ENCODE measurements at places on chromosomes 3 and 15.

- no peak for DNase-seq
Observed at GRCh38 chr3:191328962-191329653, at the start of gene CCDC50. TSS of gene CCDC50 (plus strand) at chr3:191329394. CDS start at chr3:191329675, 281 bp downstream.

GRCh38 chr15:90030376-90030775, 29.3 kb downstream of the ZNF710 start:
- no peak for DNase-seq

DNA sequence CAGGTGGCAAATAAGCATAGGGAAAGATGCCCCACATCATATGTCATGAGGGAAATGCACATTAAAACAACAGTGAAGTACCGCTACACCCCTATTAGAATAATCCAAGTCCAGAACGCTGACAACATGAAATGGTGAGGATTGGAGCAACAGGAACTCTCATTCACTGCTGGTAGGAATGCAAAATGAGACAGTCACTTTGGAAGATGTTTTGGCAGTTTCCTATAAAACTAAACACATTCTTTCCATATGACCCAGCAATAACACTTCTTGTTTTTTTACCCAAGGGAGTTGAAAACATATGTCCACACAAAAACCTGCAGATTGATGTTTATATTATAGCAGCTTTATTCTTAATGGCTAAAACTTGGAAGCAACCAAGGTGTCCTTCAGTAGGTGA, 116.4 kb upstream of the TOPAZ1 start:
- DNase-seq: no peak

- DNase-seq: no peak
Observed at GRCh38 chr15:33438396-33438795, 127.6 kb downstream of the RYR3 start.

GRCh38 chr15:52683580-52683979, 4.4 kb upstream of the ATOSA start:
- peak; percentile 25 for DNase-seq

GRCh38 chr3:196661400-196661799, 21.9 kb downstream of the NRROS start:
- no peak for DNase-seq

GRCh38 chr3:99388780-99389179, 249.6 kb upstream of the COL8A1 start:
- no peak for DNase-seq

GRCh38 chr3:171979081-171979480, 60.3 kb upstream of the FNDC3B start:
- no peak for DNase-seq

DNA sequence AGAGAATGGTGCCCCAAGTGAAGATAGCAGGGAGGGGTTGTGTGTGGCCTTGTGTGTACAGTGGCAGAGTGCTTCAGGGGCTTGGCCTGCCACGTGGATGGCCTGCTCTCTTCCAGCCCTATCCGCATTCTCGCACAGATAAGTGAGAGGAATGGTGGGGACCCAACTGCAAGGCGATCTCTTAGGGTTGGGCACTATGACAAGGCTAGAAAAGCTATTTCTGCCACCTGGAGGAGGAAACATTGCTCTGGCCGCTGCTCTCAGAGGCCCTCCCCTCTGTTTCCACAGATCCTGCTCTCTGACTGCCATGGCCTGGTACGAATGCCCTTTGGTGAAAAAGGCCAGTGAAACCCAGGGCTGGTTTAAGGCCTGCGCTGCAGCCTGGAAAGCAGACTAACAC, 20.6 kb downstream of the EEFSEC start:
- DNase-seq: no peak

DNA sequence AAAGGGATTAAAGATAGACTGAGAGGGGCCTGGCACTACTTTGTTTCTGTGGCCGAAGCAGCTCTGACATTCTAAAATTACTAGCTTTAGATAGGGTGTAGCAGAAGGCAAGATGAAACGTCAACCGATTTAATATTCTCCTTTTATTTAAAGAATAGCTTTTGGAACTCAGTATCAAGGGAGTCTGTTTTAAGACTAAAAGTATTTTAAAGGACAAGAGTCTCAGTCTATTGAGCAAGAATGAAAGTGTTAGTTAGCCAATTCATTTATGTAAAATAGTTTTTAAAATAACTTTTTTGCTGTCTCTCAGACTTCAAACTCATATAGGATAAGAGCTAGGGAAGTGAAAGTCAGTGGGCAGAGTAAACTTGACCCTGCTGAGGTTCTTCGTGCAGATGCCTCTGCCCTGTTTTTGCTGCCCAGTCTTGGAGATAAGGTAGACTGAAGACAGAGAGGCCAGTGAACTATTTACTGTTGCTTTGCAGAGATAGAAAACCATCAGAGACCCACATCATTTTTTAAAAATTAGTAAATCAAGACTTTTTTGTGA, 1090.9 kb downstream of the ROBO2 start:
- DNase-seq: no peak

GRCh38 chr3:139434764-139435307, 41.5 kb downstream of the RBP2 start:
- DNase-seq: no peak

GRCh38 chr3:42745776-42746454, 27.1 kb downstream of the CCDC13 start:
- DNase-seq: no peak

GRCh38 chr3:190780524-190780923, 82.0 kb downstream of the GMNC start:
- no peak for DNase-seq

GRCh38 chr3:112339609-112340008, 6.7 kb downstream of the CD200 start:
- DNase-seq: no peak

DNA sequence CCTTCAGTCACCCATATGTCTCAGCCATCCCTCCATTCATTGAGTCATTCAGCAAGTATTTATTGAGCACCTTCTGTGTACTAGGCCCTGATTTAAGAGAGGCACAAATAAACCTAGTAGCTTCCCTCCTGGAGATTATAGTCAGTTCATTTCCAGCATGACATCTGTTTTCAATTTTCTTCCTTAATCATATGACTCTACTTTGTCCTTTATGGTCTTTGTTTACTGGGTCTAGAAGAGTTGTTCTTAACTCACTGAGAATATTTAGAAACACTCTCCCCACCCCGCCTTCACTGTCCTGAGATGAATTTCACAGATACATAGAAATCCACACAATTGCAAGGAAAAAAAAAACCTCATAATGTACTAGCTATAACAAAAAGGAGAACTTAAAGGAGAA, 44.8 kb upstream of the ADAMTS9 start:
- DNase-seq: no peak

DNA sequence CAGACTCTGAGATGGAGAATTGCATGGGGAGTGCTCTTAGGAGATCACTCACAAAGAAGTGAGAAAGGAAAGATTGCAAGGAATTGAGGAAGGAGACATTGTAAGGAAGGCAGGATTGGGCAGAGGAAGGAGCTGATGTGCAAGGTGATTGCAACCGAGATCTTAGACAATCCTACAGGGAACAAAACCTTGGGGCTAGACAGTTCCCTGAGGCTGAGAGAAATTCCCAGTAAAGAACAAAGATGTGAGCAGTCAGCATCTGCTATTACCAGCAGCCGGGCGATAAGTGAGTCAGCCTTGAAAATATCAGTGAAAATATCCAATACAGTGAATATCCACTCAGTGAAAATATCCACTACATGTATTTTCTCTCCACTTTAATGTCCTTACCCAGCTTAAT, 143.6 kb upstream of the TBC1D5 start:
- no peak for DNase-seq

GRCh38 chr3:33428734-33429133, 11.5 kb downstream of the UBP1 start:
- DNase-seq: no peak

DNA sequence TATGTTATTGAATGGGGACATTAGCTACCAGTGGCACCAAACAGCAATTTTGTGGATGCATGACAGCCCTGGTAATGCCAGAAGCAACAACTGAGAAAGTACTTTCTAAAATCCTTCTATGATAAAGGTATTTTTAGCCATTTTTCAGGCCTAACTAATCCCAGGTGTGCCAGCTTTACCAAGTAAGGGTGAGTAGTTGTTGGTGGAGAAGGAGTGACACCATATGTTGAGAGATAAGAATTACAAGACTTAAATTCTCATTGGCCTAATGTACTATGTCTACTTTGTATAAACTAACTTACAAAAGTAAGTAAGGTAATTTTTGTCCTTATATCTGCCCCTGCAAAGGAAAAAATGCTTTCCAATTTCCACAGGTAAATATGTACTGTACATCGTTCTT, 4.1 kb upstream of the COX17 start:
- DNase-seq: peak; percentile 14

DNA sequence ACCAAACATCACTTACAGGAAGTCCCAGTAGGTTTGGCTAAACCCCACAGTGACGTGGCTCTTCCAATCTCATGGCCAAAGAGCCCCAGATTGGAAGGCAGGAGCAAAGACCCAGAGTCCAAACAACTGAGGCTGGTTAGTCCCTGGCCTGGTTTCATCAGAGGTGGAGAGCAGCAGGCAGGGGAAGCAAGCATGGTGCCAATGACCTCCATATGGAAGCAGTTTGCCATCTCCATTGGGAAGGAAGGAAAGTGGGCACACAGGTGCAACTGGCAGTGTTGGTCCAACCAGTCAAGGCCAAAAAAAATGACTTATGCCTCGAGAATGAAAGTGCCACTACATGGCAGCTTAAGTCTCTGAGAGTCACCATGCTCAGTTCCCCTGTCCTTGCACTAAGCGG, 175.9 kb downstream of the NTRK3 start:
- no peak for DNase-seq

GRCh38 chr3:49610666-49611280, 56.5 kb downstream of the BSN start:
- DNase-seq: no peak

DNA sequence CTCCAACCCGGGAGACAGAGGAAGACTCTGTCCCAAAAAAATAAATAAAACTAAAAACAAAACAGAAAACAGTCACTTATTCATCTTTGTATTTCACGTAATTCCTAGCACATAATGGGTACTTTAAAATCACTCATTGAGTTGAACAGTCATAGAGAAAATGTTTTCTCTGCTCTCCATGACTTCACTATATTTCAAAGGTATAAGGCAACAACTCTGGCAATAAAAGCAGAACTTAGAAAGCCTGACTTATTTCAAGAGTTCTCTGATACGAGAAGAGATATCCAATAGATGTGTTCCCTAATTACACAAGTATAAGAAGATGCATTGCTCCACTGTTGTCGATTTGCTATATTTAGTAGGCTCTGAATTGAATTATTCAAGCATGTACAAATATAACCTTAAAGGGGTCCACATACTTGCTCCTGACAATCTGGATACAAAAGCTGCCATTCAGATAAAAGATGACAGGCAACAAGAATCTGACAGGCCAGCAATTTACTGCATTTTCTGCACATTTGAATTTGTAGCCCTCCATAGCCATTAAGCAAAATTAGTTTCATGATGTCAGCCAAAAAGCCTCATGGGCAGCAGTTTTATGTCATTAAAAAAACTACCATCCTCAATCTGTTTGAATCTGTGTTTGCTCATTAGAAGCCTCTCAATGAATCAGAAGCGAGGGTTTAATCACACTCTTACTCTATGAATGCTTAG, 47.9 kb downstream of the PEAK1 start:
- DNase-seq: no peak

- DNase-seq: no peak
Observed at GRCh38 chr3:195003893-195004289, 267.1 kb downstream of the XXYLT1 start.

GRCh38 chr3:45844616-45845015, 2.7 kb upstream of the LZTFL1 start:
- no peak for DNase-seq

- no peak for DNase-seq
Observed at GRCh38 chr3:100902572-100902971, 90.6 kb downstream of the ABI3BP start.

DNA sequence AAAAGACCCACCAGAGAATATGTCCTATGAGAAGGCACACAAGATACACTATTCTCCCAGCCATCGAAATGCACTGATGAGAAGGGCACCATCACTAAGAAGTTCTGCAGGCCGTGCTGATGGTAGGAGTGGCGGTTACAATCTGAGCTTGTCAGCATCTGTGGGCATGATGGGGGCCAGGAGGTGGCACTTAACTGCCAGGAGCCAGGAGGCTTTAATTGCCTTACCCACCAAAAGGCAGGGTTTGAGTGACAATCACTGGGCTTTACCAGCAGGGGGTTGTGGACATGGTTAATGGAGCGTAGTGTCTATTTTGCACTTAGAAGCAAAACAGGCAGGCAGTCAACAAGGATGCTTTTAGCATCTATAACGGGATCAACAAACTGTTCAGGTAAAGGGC, 16.0 kb upstream of the SQOR start:
- no peak for DNase-seq

DNA sequence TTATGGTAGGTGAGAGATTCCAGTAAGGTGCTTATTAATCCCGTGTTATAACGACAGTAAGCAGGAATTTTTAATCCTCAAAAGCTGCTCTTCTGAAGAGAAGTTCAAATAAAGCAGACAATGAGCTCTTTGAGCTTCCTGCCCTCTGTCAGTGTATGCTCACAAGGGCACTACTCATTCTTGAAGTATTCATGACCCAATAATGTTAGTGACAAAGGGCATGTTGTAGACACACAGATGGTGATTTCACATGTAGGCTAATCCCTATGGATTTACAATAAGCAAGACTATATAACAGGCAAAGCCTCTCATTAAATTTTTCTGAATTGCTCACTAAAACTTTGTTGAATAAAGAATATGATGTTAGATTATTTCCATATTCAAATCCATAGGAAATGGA, 578.6 kb downstream of the RSL24D1 start:
- DNase-seq: no peak

Data from GDM1 (cell line).